LoVo (cell line): ENCODE measurements at places on chromosomes 13 and 19.

DNA sequence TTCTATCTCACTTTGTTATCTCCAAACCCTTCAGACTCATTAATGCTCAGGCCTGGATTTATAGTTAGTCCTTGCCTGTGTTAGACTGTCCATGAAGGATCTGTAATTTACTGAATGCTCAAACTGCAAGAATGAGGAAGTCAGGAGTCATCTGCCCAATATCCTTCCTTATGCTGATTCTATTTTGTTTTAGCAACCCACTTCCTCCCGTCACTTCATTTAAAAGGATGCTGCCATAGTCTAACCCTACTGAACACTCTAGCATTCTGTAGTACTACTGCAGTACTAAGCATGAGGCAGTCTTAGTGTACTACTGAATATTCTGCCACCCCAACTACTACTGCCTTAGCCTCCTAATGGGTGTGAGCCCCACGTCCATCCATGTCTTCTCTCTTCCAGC is 1.5 kb downstream of the FCAR start:
- DNase-seq, result no peak

- no peak for DNase-seq
Measured at GRCh38 chr19:36973021-36973843, 57.1 kb downstream of the ZNF568 start.

- DNase-seq, result peak; percentile 29
Measured at GRCh38 chr13:46606970-46607369, 54.0 kb downstream of the LRCH1 start.

GRCh38 chr19:19816679-19817078 is 4.9 kb downstream of the ZNF506 start:
- no peak for DNase-seq

DNA sequence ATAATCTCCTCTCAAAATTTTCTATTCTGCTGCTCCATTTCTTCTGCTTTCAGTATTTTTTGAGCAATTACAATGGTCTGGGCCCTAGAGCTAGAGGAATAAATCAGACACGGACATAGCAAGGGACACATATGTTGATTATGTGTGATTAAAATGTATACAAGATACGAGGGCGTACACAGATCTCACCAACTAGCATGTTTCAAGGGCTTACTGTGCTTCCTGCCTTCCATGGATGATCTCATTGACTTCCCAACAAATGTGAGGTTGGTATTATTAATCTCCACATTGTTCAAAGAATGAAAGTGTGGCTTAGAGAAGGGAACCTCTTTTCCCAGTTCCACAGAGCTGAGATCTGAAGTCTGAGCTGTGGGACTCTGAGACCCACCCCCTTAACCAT is 9.1 kb downstream of the PLD3 start:
- no peak for DNase-seq

- DNase-seq, result no peak
Measured at GRCh38 chr13:108588516-108588915, 40.9 kb upstream of the MYO16 start.

DNA sequence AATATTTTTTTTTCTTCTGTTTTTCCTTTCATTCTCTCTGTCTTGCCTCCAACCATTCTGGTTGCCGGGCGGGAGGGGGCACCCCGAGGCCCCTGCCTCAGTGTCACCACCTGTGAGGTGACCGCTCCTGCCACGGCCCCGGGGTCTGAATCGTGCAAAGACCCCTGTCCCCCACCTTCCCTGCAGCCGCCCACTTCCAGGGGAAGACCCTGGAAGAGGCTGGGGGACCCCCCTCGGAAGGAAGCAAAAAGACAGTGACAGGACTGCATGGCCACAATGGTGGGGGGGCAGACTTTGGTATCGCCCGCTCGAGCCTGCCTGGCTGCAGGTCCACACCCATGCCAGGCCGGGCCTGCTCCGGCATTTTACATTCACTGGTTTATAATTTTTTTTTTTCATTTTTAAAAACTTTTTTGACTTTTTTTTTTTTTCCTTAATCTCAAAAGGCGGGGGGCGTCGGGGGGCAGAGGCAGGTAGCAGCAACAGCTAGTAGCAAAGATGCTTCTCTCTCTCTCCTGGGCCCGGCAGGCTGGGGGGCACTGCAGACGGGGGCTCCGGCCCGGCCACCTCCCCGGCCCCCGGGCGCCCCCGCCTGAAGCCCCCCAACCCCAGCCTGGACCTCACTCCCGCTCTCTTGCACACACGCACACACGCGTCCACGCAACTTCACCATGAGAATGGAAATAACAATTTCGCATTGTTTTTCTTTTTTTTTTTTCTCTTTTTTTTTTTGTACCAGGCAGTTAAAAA is 22.6 kb downstream of the ZBTB7A start:
- DNase-seq, result no peak

GRCh38 chr13:22286338-22286737 is 615.5 kb downstream of the FGF9 start:
- DNase-seq, result no peak

DNA sequence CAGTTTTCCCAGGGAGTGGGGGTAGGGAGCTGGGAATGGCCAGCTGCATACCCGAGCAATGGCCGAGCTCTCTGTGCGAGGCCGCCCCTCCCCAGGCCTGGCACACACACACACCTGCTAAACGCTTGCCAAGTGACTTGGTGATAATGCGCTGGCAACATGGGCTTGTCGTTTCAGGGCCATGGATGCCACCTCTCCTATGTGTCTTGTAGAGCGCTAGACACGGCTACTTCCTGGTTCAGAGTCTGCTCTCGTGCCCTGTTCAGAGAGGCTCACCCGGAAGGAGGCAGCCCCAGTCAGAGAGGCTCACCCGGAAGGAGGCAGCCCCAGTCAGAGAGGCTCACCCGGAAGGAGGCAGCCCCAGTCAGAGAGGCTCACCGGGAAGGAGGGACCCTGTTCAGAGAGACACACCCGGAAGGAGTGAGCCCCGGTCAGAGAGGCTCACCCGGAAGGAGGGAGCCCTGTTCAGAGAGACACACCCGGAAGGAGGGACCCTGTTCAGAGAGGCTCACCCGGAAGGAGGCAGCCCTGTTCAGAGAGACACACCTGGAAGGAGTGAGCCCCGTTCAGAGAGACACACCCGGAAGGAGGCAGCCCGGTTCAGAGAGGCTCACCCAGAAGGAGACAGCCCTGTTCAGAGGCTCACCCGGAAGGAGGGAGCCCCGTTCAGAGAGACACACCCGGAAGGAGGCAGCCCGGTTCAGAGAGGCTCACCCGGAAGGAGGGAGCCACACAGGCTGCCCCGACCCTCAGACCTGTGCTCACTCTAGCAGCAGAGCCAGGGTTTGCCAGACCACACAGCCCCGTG is 4.2 kb downstream of the ADPRHL1 start:
- peak; percentile 93 for DNase-seq

DNA sequence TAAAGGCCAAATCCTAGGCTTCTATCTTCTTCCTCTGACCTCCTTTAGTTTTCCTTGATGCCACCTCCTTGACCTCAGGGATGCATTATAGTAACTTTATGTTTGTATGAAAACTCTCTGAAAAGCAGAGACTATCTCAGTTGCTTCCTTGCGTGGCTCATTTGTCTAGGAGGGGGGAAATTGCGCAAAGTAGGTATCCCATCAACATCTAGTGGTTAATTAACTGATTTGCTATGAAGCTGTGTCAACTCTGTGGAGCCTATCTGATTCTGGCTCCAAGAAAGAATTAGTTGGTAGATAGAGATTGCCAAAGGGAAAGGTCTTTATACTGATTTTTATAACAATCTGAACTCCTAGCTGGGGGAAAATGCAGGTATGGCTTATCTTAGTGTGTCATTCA is 82.1 kb upstream of the FRY start:
- no peak for DNase-seq

DNA sequence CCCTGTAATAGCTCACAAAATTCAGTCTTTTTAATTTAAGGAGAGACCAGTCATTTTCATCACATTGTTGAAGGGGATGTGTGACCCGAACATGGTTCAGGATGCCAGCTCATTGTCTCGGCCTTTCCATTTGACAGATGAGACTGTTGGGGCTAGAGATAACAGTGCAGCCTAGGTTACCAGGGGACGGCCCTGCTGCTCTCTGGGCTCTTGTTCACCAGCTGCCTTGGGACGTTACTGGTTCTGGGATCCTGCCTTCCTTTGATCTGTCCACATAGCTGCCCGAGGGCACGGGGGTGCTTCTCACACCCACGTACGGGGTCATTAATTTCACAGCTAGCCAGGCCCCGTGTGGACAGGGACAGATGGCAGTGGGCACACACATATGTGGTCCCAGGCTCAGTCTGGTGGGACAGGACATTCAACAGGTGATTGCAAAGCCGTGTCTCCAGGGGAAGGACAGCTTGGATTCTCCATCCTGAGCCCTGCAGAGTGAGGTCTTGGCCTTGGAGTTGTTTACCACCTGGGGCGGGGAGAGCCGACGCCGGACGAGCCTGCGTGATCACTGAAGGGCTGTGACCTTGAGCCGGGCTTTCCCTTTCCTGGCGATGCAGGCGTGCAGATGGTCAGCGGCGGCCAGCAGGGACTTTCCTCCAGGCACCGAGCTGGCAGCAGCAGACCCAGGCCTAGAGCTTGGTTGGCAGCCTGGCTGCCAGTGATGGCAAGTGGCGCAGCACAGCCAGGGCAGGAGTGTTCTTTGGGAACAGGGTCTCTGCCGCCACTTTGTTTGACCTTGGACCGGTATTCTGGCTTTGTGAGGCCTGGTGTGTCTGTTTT is 26.7 kb upstream of the NPAS1 start:
- DNase-seq, result no peak

- no peak for DNase-seq
Measured at GRCh38 chr13:27034678-27035111, 136.9 kb downstream of the USP12 start.

- no peak for DNase-seq
Measured at GRCh38 chr13:43111559-43112400, 88.4 kb downstream of the DNAJC15 start.

- no peak for DNase-seq
Measured at GRCh38 chr19:7247155-7247554, 47.1 kb downstream of the INSR start.

GRCh38 chr19:15631817-15632216 is 8.9 kb upstream of the CYP4F3 start:
- DNase-seq, result peak; percentile 34

GRCh38 chr13:89269737-89270136 is 1598.6 kb downstream of the SLITRK5 start:
- no peak for DNase-seq

GRCh38 chr13:109385242-109385560 is 401.2 kb downstream of the IRS2 start:
- DNase-seq, result peak; percentile 27

GRCh38 chr13:99738626-99739025 is 232.9 kb downstream of the ZIC5 start:
- DNase-seq, result no peak

- no peak for DNase-seq
Measured at GRCh38 chr13:40026174-40026585, 370.7 kb downstream of the COG6 start.

GRCh38 chr13:20198781-20199180 is 6.0 kb upstream of the GJB2 start:
- peak; percentile 84 for DNase-seq

DNA sequence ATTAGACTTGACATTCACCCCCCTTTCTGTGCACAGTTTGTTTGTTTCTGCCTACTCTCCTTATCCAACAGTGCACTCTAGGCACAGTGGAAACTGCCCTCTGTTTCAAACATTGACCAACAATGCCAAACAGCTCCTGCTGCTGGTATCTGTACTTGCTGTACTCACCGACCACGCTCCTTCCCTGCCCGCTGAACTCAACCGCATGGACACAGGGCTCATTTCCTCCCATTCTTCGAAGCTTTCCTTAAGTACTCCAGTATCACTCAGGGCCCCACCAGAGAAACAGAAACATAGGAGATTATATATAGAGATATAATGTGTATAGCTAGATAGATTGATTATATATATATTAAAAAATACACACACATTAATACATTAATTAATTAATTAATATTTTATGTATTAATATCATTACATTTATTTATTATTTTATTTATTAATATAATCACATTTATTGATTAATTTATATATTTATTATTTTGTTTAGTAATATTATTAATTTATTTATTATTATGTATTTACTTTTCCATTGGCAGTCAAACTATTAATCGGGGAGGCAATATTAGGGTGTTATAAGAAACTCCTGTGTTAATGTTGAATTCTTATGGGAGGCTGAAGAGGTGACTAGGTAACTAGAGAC is 1528.2 kb downstream of the EFNB2 start:
- no peak for DNase-seq

- DNase-seq, result no peak
Measured at GRCh38 chr13:46480131-46480530, 72.8 kb upstream of the LRCH1 start.

- DNase-seq, result no peak
Measured at GRCh38 chr19:1465191-1466016, 13.6 kb downstream of the C19orf25 start.

DNA sequence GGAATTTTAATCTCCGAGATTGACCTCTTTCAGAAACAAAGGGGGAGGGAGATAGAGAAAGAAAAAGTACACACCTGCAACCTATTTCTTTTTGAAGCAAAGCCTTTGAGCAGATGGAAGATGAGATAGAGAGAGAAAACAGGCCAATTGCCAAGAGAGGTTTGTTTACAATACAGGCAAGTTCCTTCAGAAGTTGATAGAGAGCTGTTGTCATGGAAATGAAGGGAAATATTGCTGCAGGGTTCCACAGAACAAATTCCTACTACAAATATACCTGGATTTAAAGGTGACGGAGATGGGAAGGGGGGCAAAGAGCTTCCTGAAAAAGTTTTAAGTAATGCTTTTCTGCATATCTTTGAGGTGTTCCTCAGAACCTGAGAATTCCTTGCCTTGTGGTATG is 388.4 kb downstream of the NDFIP2 start:
- peak; percentile 15 for DNase-seq

DNA sequence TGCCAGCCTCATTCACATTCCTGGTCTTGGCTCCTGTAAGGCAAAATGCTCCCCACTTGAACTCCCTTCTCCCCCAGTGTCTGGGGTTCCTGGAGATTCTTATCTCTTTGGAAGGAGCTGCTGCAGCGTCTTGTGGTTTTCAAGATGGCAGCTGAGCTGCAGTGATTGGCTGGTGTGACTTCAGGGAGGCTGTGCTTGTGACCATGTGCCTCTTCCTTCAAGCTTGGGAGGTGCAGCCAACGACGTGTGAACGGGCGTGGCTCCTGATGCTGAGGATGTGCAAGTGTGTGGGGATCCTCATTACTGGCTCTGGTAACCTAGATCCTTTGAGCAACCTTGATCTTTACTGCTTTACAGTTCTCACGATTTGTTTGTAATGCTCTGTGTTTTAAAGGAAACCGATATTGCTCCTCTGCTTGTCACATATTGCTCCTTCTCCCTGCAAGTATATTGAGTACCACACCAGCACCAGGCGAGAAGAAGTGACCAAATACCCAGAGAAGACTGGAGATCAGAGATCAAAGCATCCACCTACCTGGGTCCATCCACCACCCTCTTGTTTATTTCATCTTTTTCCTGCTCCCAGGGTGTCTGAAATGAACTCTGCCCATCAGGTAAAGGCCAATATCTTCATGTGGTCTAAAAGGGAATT is 208.5 kb downstream of the FGF9 start:
- no peak for DNase-seq

GRCh38 chr13:25242956-25243355 is 44.3 kb downstream of the MTMR6 start:
- no peak for DNase-seq
